ENCODE measurements at places on chromosomes 11 and 22.

DNA sequence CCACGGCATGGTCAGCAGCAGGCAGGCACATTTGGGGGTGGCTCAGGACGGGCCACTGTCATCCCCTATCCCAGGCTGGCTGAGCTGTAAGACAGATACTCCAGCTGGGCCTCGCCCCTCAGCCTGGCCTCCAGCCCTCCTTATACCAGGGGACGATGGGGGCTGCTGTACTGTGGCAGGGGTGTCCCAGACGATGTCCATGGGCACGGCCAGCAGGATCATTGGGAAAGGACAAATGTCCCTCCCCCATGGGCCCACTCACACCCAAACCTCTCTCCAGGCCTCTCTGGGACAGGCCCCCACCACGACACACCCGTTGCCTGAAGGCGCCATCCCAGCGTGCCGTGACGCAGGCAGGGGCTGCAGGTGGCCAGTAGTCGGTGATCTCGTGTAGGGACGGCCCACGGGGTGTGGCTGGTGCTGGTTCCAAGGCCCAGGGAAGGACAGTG is 1.5 kb upstream of the IL17REL start:
- DNase-seq, result no peak

GRCh38 chr22:36419912-36420882 is 32.4 kb upstream of the MYH9 start:
- DNase-seq, result no peak

DNA sequence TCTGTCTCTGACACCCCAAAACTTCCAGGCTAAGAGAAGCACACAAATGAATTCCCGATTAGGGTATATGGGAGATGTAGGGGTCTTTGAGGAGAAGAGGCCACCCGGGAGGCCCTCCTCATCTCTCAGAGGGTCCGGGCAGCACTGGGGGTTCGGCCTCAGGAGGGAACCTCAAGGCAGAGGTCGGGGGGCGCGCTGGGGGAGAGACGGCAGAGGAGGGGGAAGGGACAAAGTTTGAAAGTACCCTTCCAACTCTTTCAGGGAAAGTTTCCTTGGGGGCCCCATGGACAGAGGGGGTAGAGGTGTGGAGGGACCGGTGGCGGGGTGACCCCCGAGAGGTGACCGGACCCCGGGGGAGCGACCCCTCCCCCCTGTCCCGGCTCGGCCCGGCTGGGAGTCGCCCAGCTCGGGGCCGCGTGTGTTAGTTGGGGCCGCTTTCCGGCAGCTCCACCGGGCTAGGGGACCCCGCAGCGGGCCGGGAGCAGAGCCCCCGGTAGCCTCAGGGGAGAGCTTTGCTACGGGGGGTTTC is 3.3 kb upstream of the GCAT start:
- DNase-seq, result no peak

DNA sequence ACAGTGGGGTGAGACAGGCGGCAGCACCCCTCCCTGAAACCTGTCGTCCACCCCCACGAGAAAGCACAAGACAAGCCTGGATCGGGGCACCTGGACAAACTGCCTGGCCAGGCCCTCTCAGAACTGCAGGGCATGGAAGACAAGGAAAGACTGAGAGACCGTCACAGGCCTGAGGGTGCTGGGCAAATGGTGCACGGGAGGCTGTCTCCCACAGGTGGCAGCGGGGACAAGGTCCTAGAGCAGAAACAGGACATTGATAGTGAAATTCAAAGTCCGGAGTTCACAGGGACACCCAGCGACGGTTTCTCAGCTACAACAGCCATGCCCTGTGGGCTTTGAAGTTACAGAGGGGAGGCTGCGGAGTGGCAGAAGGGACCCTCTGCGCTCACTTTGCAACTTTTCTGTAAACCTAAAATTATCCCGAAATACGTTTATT is 20.6 kb downstream of the DRD4 start:
- no peak for DNase-seq

DNA sequence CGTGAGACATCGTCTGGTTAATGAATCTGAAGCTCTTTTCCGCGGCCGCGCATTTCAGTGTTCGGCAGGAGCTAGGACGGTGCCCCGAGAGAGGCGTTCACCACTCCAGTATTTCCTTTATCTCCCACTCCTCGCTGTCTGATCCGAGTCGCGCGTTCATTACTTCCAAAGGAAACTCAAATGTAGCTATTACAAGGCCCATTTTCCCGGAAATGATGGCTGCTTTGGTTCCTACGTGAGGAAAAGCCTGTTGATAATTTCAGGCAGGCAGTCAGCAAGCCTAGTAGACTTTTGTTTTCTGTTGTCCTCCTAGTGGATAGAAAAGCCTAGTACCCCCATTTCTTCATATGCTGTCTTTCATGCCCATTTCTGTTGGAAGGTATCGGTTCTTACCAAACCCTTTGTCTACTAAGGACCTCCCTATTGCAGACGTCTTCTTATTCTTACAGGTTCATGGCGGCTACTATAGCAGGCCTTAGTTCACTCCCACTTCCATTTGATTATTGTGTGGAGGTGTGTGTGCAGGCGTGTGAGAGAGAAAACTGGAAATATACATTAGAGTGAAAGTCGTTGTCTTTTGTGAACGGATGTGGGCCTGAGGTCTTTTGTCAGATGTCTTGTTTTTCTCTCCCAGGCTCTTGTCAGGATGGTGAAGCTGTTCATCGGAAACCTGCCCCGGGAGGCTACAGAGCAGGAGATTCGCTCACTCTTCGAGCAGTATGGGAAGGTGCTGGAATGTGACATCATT is 737 bp downstream of the RBM4 start:
- DNase-seq, result no peak

DNA sequence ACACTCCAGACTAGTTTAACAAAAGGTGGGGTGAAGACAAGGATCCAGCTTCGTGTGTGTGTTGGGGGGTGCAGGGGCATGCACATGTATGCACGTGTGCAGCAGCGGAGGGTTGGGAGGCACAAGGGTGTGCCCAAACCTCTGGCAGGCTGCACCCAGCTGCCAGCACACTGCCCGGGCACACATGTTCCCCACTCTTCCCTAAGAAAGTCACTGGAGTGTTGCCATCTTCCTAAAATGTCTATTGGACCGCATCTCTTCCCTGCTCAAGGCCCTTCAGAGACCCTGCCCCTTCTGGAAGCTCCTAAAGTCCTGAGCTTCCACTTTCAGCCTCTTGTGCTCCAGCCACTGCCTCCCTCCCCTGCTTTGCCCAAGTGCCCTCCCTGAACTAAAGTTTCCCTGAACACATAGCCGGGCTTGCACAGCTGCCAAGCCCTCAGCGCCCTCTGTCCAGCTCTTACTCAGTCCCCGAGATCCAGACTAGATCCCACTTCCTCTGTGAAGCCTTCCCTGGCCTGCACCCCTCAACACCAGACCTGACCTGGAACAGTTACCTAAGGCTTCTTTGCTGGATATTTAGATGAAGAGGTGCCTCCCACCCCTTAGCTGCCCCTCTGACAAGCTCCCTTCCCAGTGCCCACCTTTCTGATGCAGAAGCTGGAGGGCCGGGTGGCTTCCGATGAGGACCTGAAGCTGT is 6.0 kb downstream of the CFL1 start:
- peak; percentile 56 for DNase-seq

DNA sequence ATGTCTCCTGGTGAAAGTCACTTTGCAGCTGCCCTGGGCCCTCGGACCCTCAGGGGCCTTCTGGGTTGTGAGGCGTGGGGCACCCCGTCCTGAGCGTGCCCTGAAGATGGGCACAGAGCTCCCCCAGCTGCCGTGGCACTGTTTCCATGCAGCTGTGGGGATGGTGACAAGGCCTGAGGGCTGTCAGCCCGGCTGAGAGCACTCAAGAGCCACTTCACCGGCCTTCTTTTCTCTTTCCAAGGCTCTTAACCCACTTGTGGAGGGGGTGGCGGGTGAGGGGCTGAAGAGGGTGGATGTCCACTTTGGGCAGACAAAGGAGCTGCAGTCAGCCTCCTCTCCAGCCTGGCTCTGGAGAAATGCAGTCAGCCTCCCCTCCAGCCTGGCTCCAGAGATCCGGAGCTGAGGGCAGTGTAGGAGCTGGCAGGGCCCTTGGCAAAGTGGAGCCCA is 239.5 kb downstream of the ST3GAL4 start:
- DNase-seq, result no peak

GRCh38 chr11:94400839-94401772 is at the start of gene GPR83:
GPR83 (minus strand) TSS chr11:94401419; CDS start chr11:94401247, 172 bp downstream.
- no peak for DNase-seq

DNA sequence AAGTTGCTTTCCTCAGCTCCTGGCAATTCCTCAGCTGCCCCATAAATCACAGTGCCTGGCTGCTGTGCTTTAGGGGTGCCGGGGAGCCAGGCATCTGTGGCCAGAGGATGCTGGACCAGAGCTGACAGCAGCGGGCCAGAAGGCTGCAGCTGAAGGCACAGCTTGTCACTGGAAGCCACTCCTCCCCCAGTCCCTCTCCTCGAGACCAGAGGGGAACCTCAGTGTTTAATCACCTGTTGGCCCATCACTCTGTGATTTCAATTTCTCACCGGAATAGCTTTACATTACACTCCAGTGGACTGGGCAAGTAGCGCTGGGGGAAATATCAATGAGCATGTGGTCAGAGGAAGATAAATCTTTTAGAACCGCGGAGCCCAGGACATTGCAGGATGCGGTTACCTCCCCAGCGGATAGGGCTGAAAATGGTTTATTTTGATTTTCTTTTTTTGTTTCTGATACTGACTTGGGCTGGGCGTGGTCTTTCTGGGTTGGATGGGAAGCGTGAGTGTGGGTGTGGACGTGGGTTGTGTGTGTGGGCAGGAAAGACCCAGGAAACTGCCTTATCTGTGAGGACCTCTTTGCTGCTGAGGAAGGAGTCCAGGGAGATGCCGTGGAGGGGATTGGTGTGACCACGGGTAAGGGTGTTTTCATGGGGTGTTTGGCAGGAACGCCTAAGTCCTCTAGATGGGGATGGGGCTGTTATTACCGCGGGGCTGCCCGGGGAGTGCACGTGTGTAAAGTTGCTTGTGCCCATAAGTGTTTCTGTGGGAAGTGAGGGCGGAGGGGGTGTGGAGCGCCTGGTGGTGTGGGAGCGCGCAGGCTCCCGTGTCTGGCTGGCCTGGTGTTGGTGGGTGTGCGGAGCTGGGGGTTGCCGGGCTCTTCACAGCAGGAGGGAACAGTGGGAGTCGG is 4.0 kb downstream of the DAGLA start:
- no peak for DNase-seq

- DNase-seq, result no peak
Observed at GRCh38 chr22:47073075-47073474, 310.6 kb downstream of the TBC1D22A start.

GRCh38 chr11:115784796-115785521 is 280.7 kb upstream of the CADM1 start:
- DNase-seq, result no peak

- peak; percentile 56 for DNase-seq
Observed at GRCh38 chr22:49352361-49353169, 475.1 kb downstream of the BRD1 start.

GRCh38 chr11:16876053-16876752 is 137.8 kb downstream of the C11orf58 start:
- no peak for DNase-seq

GRCh38 chr22:31659246-31659645 is 2.8 kb downstream of the PISD start:
- no peak for DNase-seq

- no peak for DNase-seq
Observed at GRCh38 chr11:84142411-84142810, 856.2 kb upstream of the CCDC90B start.

DNA sequence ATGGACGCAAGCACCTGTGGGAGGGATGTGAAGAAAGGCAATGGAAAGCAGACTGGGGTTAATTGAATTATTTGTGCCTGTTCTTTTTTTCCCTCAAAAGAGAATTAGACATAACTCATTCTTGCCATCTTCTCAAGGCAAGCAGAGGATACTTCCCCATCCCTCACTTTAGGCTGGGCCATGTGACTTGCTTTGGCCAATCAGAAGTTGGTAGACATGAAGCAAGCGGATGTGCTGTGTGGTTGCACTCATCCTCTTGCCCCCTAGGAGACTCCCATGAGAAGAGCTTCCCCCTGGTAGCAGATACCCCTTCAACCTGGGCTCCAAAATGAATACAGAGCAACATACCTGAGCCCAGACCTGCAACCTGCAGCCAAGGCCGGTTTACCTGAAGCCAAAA is 124.4 kb upstream of the ZC3H12C start:
- no peak for DNase-seq

DNA sequence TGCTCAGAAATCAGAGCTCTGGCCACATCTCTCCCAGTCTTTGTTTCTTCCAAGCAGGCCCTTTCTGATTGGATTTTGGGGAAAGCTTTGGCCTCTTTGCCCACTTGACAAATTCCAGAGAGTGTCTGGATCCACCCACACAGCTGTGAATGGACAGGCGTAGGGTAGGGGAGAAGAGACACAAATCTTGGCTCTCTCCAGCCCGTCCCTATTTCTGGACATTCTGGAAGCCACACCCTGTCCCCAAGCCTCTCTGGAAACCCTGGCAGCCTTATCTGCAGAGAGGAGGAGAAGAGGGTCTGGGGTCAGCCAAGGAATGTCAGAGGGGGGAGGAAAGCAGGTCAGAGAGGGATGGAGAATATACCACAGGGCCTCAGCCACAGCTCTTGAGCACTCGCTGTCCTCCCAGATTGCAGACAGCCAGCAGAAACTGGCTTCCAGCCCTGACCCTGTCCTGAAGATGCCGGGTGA is 59.5 kb upstream of the WNT11 start:
- DNase-seq, result no peak

- DNase-seq, result no peak
Observed at GRCh38 chr11:125559888-125560287, 9.4 kb upstream of the EI24 start.

GRCh38 chr11:69027704-69028372 is 14.8 kb upstream of the MRGPRF start:
- no peak for DNase-seq

- DNase-seq, result no peak
Observed at GRCh38 chr11:61553373-61554171, 27.3 kb downstream of the SYT7 start.

DNA sequence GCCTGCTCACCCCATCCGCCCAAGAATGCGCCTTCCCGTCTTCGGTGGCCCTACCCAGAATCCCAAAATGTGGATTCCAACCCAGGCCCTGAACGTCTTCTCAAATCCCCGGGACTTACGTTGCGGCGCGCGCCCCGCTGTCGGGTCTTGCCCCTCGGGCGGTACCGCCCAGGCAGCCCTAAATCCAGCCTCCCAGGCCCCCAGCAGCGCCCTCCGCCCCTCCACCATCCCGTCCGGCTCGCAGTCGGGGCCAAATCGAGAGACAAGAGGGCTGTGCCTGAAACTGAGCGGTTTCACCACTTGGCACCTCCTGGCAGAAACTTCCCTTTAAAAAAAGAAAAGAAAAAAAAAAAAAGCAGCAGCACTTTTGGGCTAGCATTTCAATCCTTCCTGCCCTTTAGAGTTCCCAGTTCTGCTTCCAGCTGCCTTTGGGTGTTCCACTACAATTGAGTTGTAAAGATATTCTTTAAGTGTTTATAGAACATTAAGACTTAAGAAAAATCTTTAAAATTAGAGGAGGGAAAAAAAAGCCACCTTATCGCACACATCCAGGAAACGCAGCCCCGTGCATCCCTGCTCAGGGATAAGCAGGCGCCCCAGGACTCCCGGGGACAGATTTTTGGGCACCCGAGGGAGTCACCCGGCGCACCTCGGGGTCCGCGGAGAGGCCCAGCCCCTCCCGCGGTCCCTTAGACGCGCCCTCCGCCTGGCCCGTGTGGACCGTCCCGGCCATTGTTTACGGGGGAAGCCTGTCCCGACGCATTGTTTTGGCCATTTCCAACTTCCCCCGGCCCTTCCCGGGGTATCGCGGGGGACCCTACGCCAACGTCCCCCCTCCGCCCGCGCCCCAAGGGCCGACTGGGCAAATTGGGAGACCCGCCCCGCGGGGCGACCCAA is 57.6 kb downstream of the KCNJ4 start:
- DNase-seq, result no peak

GRCh38 chr11:115421352-115421991 is 82.7 kb downstream of the CADM1 start:
- no peak for DNase-seq

All from suprapubic skin (tissue), 4 donors.